ENCODE measurements at places on chromosomes 5 and 9.
A peak's percentile ranks its signal among the peaks of the same experiment; 100 is the strongest.

- DNase-seq: no peak
Measured at GRCh38 chr5:102955488-102955887, 164.4 kb downstream of the GIN1 start.

DNA sequence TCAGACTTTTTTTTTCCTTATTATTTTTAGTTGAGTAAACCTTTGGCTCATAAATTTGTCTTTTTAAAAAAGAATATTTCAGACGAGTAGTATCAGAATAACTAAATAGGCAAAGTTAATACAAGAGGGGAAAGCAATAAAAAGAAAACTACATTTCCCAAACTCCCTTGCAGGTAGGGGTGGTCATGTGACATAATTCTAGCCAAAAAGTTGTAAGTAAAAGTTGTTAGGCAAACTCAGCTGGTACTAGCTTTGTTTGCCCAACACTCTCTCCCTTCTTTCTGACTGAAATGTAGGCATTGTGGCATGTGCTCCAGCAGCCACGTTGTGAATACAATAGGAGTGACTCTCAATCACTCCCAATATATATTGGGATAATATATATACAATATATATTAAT, 20.9 kb downstream of the GIN1 start:
- DNase-seq: no peak

GRCh38 chr9:120792898-120793765, at the start of gene FBXW2:
TSS of gene FBXW2 (minus strand) at chr9:120793416. CDS start at chr9:120788258, 5,158 bp downstream.
- peak; percentile 76 for DNase-seq

DNA sequence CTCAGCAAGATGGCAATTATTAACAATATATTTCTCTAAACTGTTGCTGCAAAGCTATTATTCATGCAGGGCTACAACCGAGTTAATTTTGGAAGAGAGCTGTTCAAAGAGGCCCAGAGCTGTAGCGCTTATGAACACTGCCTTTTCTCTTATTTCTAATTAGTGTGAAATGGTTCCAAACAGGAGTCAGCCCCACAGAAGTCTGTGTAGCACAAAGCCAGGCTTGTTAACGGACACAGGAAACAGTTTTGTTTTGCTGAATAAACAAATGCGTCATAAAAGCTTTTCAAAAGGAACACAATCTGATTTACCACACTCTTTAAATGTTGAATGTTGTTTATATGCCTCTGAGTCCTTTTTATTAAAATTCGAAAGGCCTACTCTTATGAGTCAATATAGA, 396.5 kb downstream of the ANXA1 start:
- DNase-seq: no peak

GRCh38 chr9:137917116-137917515, 39.5 kb downstream of the CACNA1B start:
- DNase-seq: no peak

DNA sequence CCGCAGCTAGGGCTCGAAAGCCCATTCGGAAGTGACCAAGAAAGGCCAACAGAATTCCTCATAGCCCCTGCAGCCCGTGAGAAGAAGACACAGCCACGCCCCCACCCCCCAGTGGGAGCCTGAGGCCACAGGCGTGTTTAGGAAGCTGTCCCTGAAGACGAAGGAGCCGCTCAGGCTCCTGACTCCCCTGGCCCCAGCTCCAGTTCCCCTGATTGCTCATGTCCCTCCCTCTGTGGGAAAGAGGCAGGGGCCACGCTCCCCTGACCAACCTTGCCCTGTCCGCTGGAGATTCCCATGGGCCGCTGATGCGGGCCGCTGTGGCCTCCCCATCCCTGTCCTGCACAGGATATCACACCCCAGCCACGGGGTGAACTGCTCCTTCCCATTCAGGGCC, 13.6 kb downstream of the ROPN1L start:
- no peak for DNase-seq
